ENCODE measurements at places on chromosomes 13 and 19. TPM values are rescaled to one million over a fixed set of nuclear protein-coding genes. Genes with fewer than 3 reads are reported as not detected.
A peak's percentile ranks its signal among the peaks of the same experiment; 100 is the strongest.

- H3K27ac ChIP-seq, result no peak overlapping the region
- H3K27me3 ChIP-seq, result no peaks in the 10 kb centered on the region
- no peaks in the 10 kb centered on the region for H3K4me1 ChIP-seq
- H3K36me3 ChIP-seq, result peaks cover 67% of the 10 kb centered on the region
- H3K4me3 ChIP-seq, result no peak overlapping the region
- DNase-seq, result no peak
Observed at GRCh38 chr13:37023871-37024270, 23.3 kb downstream of the EXOSC8 start.

GRCh38 chr13:48265217-48265815, 32.3 kb downstream of the ITM2B start:
- peaks cover 52% of the 10 kb centered on the region for H3K4me1 ChIP-seq
- peaks cover 38% of the 10 kb centered on the region for H3K36me3 ChIP-seq
- peak overlapping the region; percentile 75 for H3K4me3 ChIP-seq
- H3K27me3 ChIP-seq, result no peaks in the 10 kb centered on the region
- peak; percentile 23 for DNase-seq

DNA sequence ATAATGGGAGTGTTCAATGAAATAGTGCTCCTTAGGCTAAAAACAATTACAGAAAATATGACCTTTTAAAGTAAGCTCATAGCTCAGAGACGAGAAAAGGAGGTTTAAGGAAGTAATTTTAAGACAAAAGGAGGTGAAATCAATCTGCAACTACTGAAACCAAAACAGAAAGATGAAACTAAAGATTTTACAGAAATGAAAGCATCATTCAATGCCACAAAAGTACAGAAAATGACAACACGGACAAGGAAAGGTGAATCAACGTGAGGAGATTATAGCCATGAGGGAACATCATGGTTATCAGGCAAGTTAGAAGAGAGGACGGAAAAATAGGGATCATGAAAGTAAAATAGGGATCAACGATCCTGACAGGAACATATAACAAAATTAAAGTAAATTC, 745.2 kb downstream of the PCDH17 start:
- H3K4me3 ChIP-seq, result no peak overlapping the region
- H3K36me3 ChIP-seq, result no peaks in the 10 kb centered on the region
- no peak overlapping the region for H3K27ac ChIP-seq
- no peaks in the 10 kb centered on the region for H3K4me1 ChIP-seq
- H3K27me3 ChIP-seq, result no peaks in the 10 kb centered on the region
- DNase-seq, result no peak

GRCh38 chr13:113929628-113930615, 44.0 kb downstream of the C13orf46 start:
- H3K27ac ChIP-seq, result no peak overlapping the region
- H3K4me3 ChIP-seq, result no peak overlapping the region
- peaks cover 25% of the 10 kb centered on the region for H3K27me3 ChIP-seq

The ADGRE3 gene
- total RNA-seq, result not detected

DNA sequence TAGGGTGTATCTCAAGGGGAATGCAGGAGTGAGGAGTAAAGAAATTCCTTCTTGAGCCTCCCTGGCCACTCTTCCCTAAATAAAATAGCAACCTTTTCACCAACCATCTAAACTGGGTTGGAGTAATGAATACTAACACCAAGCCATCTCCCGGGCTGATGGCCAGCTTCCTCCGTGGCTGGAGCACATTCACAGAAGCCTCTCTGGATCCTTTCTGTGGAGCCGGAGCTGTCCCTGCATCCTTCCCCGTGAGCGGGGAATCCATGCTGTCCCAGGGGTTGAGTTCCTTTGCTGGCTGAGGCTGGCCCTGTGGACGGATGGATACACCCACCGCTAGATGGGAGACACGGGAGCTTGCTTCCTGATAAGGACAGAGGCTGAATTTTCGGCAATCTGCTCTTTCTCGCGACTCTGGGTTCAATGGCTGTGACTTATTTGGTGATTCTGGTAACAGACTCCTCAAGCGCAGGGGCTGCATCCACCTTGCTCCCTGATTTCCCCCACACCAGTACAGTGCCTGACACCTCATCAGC, 370.3 kb downstream of the ZNF536 start:
- H3K4me3 ChIP-seq, result no peak overlapping the region
- no peaks in the 10 kb centered on the region for H3K36me3 ChIP-seq
- H3K27ac ChIP-seq, result no peak overlapping the region
- no peaks in the 10 kb centered on the region for H3K4me1 ChIP-seq
- DNase-seq, result no peak

DNA sequence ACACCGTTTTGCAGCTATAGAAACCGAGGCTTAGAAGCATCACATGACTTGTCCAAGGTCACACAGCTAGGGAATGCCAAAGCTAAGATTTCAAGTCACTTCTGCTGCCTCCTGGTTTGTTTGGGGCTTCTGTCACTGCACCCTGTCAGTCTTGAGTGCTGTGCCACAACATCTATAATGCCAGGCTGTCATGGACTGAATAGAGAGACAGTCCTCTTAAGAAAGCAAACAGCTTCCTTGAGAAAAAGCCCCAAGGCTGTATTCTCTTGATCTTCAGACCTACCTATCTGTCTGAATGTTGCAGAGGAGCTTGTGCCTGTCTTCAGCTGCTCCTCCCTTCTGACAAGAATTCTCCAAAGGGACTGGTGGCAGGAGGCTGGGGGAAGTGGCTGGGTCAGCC, 81.6 kb downstream of the OLFM4 start:
- no peaks in the 10 kb centered on the region for H3K36me3 ChIP-seq
- DNase-seq, result no peak
- no peaks in the 10 kb centered on the region for H3K27me3 ChIP-seq

Measured in activated B cell treated with CpG ODN at 0.5 μM for 24 hours (primary cell).